ENCODE measurements at places on chromosomes 11 and 22. TPM values are rescaled to one million over a fixed set of nuclear protein-coding genes. Genes with fewer than 3 reads are reported as not detected.

CCDC81 gene
- total RNA-seq: not detected

SHANK2 gene
- 9.6 TPM for total RNA-seq

HEPHL1 gene
- total RNA-seq: not detected

- DNase-seq: no peak
Observed at GRCh38 chr11:207863-208180, 314 bp downstream of the RIC8A start.

GRCh38 chr11:62875698-62876478, 4.8 kb upstream of the SLC3A2 start:
- DNase-seq: no peak

All from omental fat pad (tissue), 4 donors.